Nasal cavity respiratory epithelium epithelial cell of viscerocranial mucosa (primary cell): ENCODE measurements at places on chromosomes 2 and 18. TPM values are rescaled to one million over a fixed set of nuclear protein-coding genes. Genes with fewer than 3 reads are reported as not detected.

The MYL1 gene
- total RNA-seq: not detected in 2 replicates

The C2orf80 gene
- total RNA-seq: not detected in 2 replicates

The MTLN gene
- 33.6 and 102 TPM in 2 replicates for total RNA-seq

The FOXI3 gene
- total RNA-seq: 0.34 TPM in 1 of 2 replicates, not detected in the other

The SCN3A gene
- total RNA-seq: not detected in 2 replicates

The MROH2A gene
- total RNA-seq: not detected in 2 replicates

The CNGA3 gene
- total RNA-seq: not detected in 2 replicates

The SLC40A1 gene
- total RNA-seq: 1.4 and 5.0 TPM in 2 replicates

The NUP35 gene
- 11.3 and 15.4 TPM in 2 replicates for total RNA-seq

The ITGA6 gene
- 297 and 330 TPM in 2 replicates for total RNA-seq

The IHH gene
- not detected in 2 replicates for total RNA-seq

The ADNP2 gene
- total RNA-seq: 27.3 and 30.1 TPM in 2 replicates

The CKAP2L gene
- 0.07 and 0.34 TPM in 2 replicates for total RNA-seq

The DPYSL5 gene
- not detected in 2 replicates for total RNA-seq

The DES gene
- total RNA-seq: not detected in 2 replicates

The SERPINB13 gene
- 16.7 and 114 TPM in 2 replicates for total RNA-seq

The PROKR1 gene
- total RNA-seq: under 0.01 TPM in 1 of 2 replicates, not detected in the other

The SLC5A7 gene
- not detected in 2 replicates for total RNA-seq

The DNAH6 gene
- total RNA-seq: 0.14 TPM in 1 of 2 replicates, not detected in the other

The RNF149 gene
- 114 and 144 TPM in 2 replicates for total RNA-seq

The LAMA1 gene
- total RNA-seq: 5.1 and 47.2 TPM in 2 replicates

The STAT4 gene
- total RNA-seq: 9.2 and 10.9 TPM in 2 replicates

The DYNAP gene
- not detected in 2 replicates for total RNA-seq

The PRKD3 gene
- total RNA-seq: 32.5 and 35.8 TPM in 2 replicates

The SH3BP4 gene
- 35.2 and 48.0 TPM in 2 replicates for total RNA-seq
